CD4-positive, alpha-beta T cell treated with Interleukin-2 at 100 ng/mL for 4 hours (primary cell): ENCODE measurements at places on chromosomes 2 and 18.

DNA sequence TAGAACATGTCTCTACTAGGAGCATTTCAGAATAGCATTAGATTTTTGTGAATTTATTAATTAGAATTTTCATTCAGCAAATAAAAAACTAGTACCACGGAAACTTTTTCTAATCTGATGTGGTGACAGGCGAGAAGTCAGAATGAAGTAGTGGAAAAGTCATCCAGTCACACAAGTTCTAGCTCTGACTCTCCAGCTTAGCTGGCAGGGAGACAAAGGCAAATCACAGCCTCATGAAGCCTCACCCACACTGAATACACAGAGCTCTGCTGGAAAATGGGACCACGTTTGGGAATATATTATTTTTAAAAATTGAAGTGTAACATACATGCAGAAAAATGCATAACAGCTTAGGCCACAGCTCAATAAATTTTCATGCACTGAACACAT, 86.1 kb downstream of the L3MBTL4 start:
- no peak for DNase-seq

GRCh38 chr2:239688122-239688681, 287.4 kb upstream of the HDAC4 start:
- no peak for DNase-seq

- no peak for DNase-seq
Observed at GRCh38 chr2:6764968-6765723, 100.6 kb downstream of the CMPK2 start.

- DNase-seq: no peak
Observed at GRCh38 chr2:48844417-48845155, 89.1 kb upstream of the LHCGR start.

DNA sequence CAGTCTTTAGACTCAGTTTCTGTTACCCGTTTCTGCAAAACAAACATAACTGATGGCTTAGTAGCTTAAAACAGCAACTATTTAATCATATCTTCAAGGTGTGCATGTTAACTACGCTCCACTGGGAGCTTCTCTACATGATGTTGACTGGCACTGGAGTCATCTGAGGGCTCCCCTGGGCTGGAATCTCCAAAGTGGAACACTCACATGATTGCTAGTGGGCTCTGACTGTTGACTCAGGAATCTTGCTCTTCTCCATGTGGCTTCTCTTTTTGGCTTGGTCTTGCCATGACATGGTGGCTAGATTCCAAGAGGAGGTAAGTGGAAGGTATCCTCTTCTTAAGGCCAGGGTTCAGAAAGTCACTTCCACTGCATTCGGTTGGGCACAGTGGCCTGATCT, 160.8 kb downstream of the PMAIP1 start:
- DNase-seq: no peak

- DNase-seq: no peak
Observed at GRCh38 chr18:26225022-26225693, 1.1 kb upstream of the TAF4B start.

- peak; percentile 47 for DNase-seq
Observed at GRCh38 chr2:217756375-217757107, 246.3 kb downstream of the TNS1 start.

- DNase-seq: no peak
Observed at GRCh38 chr2:97840198-97840597, 126.8 kb downstream of the ZAP70 start.

- DNase-seq: no peak
Observed at GRCh38 chr2:72165792-72166191, 18.1 kb upstream of the CYP26B1 start.
